Stimulated activated CD8-positive, alpha-beta memory T cell treated with anti-CD3 and anti-CD28 coated beads, Interleukin-2, amount 100 ng/mL, for 1 hour (primary cell): ENCODE measurements at places on chromosomes 6 and 20.
A peak's percentile ranks its signal among the peaks of the same experiment; 100 is the strongest.

DNA sequence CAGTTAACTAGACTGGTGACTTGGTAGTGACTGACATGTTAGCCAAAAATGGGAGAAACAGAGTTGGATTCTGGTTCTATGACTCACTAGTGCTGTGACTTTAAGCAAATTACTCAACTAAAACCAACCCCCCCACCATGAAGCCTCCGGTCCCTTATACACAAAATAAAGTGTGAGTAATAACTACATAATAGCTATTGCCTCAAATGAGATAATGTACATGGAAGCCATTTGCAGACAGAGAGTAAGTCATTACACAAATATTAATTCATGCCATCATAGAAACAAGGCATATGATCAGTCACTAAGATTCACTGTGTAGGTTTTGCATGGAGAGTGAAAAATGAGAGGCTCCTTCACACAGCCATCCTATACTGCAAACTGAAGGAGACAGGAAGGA, 111.9 kb downstream of the HIVEP2 start:
- DNase-seq, result no peak

- DNase-seq, result no peak
These were observed 2.3 kb downstream of the RPS12 start for GRCh38 chr6:132816660-132817059.

DNA sequence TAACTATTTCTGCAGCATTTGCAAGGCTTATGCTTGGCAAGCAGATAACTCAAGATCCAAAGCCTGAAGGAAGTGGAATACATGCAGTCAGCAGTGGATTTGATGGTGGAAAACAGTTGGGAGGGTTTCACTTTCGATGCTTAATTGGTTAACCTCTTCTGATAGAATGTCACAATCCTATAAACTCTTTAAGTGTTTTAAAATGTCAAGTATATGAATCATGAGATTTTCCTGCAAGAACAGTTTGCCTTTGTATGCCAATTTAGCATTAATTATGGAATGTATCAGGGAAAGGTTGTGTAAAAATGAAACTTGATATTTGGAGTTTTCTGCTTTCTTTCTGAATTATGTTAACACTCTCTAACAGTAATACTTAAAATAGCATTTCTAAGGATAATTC, 36.6 kb downstream of the NKX2-4 start:
- DNase-seq, result no peak

- DNase-seq, result no peak
These were observed 4.5 kb downstream of the LMBRD1 start for GRCh38 chr6:69792292-69792691.

GRCh38 chr20:11880680-11881079, 37.0 kb upstream of the BTBD3 start:
- no peak for DNase-seq

- DNase-seq, result peak; percentile 5
These were observed 50.7 kb downstream of the PPP1R3G start for GRCh38 chr6:5135788-5136376.

GRCh38 chr6:53529324-53530036, 15.4 kb downstream of the GCLC start:
- DNase-seq, result no peak

GRCh38 chr20:4674672-4675071, 47.0 kb upstream of the PRND start:
- DNase-seq, result no peak
